ENCODE measurements at places on chromosomes 11 and 22.

GRCh38 chr22:32622004-32622743 is 147.6 kb downstream of the FBXO7 start:
- DNase-seq = no peak

- DNase-seq = no peak
These were observed 42.0 kb upstream of the CARS1 start for GRCh38 chr11:3099178-3099577.

DNA sequence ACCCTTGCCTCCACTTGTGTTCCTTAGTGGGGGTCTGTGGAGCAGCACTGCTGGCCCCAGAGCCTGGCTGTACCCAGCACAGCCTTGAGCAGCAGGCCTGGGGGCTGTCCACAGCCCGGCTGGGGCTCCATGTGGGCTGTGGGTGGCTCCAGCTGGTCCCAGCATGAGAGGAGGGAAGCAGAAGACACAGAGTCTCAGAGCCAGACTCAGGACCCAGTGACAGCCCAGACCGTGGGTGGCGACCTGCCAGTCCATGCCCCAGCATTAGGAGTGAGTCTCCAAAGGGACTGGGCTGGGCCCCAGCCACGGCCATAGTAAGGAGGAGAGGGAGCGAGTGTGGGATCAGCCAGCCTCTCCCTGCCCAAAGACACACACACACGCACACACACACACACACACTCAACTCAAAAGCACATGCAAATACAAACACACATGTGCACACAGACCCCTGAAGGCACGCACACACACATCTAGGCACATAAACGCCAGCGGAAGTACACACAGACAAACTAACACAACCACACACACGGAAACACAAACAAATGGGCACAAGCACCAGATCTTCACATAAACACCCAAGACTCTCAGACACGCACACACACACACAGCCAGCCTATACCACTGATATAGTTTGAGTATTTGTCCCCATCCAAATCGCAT is 16.7 kb upstream of the LRRC10B start:
- no peak for DNase-seq

DNA sequence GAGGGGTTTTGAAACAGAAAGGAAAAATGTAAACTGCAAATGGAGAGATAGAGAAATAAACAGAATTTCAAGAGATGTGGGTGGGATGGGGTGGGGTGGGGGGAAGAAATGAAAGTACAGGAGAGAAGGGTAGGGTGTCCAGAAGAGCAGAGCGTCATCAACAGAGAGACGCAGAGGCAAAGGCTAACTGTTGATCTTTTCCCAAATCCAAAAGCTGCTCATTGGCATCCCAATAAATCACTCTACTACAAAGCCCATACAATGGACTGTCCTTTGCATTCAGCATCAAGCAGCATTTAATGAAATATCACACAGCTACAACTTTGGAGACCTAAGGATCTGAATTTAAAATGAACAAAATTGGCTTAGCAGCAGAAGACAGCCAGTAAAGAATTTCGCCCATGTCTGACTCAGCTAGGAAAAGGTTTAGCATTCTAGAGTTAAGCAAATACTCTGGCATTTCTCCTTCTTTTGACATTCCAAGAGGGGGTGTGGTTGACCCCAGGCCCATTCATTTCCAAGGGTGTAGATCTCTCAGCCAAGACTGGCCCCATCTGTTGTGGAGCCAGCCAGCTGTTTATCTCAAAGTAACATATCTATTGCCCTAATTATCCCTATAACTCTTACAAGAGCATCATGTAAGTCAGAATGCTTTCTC is 1.5 kb downstream of the RAB30 start:
- no peak for DNase-seq

DNA sequence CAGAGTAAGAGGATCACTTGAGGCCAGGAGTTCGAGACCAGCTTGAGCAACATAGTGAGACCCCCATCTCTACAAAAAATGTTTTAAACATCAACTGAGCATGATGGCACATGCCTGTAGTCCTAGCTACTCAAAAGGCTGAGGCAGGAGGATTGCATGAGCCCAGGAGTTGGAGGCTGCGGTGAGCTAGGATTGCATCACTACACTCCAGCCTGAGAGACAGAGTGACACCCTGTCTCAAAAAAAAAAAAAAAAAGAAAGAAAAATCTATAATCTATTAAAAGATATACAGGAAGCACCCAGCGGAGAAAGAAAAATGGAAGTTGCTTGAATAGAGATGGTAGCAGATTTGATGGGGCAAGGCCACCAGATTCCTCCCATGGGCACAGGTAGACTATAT is 61.8 kb downstream of the FAM83F start:
- no peak for DNase-seq

GRCh38 chr11:84501750-84502149 is 1125.4 kb downstream of the DLG2 start:
- no peak for DNase-seq

- DNase-seq = no peak
These were observed 937 bp upstream of the FAM168A start for GRCh38 chr11:73598719-73599379.

- DNase-seq = no peak
These were observed 6.9 kb downstream of the MCAT start for GRCh38 chr22:43136255-43136654.

- DNase-seq = no peak
These were observed 91.4 kb upstream of the TOP3B start for GRCh38 chr22:22073769-22074561.
